T1000 (cell line): ENCODE measurements at places on chromosomes 4 and X.

DNA sequence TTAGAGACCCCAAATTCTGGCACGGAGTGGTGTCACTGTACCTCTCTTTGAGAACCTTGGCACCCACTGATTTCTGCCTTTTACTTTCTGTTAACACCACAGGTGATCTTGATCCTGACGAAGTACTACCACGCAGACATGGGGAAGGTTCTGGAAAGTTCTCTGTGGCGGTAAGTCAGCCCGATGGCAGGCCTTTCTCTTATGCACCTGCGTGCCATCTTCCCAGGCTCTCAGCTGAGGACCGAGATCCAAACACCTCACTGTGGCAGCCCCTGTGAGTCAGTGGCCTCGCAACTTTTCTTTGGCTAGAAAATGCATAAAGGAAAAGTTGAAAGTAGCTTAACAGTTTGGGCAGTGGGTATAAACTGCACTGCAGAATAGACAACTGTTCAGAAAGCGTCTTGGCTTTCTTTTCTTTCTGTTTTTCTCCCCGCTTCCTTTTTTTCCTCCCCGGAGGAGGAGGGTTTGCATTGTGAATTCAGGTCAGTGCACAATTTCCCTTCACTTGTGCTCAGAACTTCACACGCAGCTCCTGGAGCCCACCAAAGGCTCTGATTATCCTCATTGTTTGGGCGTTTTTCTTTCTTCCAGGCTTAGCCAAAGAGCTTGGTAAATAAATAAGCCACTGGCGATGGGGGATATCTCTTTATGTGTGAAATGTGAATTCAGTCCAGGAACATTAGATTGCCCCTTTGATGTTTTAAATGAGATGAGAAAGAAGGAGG lies 38.4 kb downstream of the PSAPL1 start:
- DNase-seq, result no peak

GRCh38 chrX:107107459-107107858 lies 11.2 kb downstream of the RBM41 start:
- no peak for DNase-seq

DNA sequence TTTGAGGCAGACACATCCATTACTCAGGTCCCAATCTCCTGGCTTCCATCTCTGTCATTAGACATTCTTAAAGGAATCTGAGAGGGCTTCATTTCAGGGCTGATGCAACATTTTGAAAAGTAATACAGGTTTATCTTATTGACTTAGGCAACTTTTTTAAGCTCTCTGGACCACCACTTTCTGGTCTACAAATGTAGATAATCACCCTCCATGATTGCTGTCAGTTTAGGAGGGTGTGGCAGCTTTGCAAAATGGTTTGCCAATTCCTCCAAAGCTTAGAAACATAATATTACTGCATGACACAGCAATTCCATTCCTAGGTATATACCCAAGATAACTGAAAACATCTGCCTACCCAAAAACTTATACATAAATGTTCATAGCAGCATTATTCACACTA lies 77.6 kb downstream of the ARHGAP6 start:
- DNase-seq, result no peak

GRCh38 chrX:113289503-113289902 lies 448.9 kb upstream of the AMOT start:
- no peak for DNase-seq

DNA sequence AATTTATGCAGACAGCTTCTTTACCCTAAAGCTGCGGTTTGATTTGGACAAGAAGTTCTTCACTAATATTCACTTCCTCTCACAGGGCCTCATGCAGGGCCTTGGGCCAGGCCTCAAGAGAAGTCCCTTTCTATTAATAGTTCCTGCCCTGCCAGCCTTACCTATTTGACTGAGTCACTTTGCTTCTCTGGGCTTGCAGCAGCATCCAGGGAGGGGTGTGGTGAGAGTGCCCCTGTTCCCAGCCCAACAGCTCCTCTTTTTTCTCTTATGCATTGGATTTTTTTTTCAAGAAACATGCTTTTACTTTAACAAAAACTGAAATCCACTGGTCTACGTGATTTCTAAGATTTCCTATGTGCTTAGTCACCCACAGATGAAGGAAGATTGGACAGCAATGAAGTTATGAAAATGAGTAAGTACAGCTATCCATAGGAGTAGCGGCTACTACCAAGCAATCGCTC lies 26.7 kb downstream of the FAM156B start:
- DNase-seq, result no peak

DNA sequence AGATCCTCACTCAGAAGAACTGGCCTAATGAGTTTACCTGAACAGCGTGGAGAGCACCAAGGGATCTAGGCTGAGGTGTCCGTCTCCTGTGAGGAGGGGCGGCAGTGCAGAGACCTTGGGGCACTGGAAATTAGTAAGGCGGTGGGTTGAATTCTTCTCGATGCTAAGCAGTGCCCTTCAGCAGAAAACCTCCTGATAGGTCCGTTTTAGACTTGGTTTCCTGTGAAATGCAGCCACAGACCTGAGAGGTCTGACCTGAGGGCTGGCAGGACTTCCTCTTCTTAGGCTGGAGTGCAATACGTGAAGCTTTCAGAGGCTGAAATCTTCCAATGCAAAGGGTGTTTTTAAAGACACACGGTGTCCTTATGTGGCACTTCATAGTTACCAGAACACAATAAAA lies at the start of gene CLNK:
TSS of gene CLNK (minus strand) at position 138 of the 400 bp plus-strand sequence. CDS start 16,899 bp downstream, outside the sequence.
- no peak for DNase-seq

GRCh38 chrX:143363419-143363818 lies 153.9 kb downstream of the SPANXN3 start:
- DNase-seq, result no peak

DNA sequence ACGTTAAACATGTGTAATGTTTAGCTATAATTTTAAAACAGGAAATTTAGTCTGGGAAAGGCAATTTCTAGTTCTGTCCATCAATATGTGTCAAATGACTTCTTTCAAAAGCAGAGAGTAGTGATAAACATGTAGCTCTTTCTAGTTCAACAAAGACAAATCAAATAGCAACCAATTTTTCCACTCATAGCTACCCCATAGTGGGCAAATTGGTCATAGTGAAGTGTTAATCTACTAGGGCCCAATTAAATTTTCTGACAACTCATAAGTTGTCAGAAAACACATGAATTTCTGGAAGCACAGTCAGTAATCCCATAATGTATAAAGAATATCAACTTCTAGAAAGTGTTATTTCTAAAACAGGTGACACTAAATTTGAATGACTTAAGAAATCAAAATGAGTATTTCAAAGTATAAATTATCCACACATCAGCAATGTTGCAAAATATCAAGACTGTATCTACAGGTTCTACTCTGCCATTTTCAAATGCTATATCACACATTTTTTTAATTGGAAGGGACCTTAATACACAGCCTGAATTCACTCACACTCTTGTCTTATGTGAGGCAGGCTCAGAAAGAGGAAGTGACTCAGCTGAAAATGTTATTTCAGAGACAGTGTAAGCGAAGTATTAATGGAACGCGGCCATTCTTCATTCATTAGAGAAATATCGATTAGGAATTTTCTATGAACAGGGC lies 7.7 kb downstream of the OCIAD2 start:
- no peak for DNase-seq

GRCh38 chrX:53324803-53325202 lies 43.4 kb upstream of the IQSEC2 start:
- DNase-seq, result no peak

DNA sequence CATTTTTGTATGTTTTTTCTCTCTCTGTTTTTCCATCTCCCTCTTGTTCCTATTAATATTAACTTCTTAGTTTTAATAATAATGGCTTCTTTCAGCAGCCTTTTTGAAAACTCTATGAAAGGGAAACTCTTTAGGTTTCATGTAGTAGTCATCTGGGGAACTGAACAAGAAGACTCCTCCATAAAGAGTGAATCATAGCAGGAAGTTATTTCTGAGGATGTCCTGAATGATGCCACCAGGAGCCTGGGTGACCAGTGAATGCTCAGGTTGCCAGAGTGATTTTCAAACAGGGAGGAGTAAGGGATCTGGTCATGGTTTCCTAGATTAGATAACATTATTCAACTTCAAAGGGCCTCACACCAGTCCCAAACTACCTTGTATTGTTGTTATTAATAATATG lies 212.8 kb upstream of the PDE5A start:
- DNase-seq, result no peak

DNA sequence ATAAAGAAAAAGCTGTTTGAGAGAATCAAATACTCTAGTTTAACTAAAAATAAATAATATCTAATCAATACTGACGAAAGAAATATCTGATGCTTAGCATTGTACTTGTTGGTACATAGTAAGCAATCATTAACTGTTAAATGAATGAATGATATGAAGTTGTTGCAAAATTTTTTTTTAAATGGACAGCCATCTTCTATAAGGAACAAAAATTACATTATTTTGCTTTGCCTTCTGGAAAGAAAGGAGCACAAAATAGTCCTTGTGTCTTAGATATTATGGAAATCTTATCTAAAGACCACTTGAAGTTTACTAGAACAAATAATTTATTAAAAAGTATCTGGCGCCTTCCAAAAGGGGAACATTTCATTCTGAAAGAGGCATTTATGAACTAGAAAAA lies 4.5 kb downstream of the NFKB1 start:
- no peak for DNase-seq

GRCh38 chr4:70236125-70236524 lies 6.3 kb upstream of the CSN3 start:
- no peak for DNase-seq

DNA sequence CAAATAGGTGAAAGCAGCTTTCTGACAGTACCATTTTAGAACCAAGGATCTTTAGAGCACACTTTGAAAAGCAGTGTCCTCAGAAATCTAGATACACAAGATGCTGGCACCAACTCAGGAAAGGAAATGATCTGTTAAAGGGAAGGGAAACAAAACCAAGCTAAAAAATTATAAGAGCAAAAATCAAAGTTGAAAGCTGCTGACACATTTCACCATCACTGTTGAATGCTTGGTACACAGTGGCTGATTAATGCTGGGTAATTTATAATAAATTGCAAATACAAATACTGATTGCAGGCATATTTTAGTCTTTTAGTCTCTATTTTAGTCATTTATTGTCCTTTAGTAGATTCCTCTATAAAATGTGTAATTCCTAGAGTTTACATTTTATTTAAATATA lies 1540.1 kb upstream of the PCDH10 start:
- no peak for DNase-seq

- no peak for DNase-seq
These were observed 171.7 kb upstream of the ZCCHC13 start for GRCh38 chrX:74132280-74132679.

- DNase-seq, result no peak
These were observed 264.8 kb downstream of the CAMK2D start for GRCh38 chr4:113496698-113497097.

GRCh38 chrX:136030303-136031191 lies 45.3 kb downstream of the SLC9A6 start:
- DNase-seq, result no peak

DNA sequence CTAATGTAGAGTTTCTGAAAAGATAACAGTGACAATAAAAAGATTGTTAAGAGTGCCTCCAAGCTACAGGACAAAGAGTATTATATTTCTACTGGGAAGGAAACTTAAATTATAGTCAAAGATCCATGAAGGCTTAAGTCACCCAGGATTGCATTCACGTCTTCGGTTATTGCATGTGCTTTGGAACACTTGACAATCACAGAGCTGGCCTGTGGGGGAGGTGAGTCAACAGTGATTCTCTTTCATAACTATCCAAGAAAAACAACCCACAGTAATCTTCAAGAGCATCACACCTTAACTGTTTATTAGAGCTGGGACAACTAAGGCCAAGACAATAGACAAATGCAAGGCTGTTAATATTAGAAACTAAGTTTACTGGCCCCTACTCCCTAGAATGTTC lies 40.3 kb downstream of the PDGFC start:
- DNase-seq, result no peak

DNA sequence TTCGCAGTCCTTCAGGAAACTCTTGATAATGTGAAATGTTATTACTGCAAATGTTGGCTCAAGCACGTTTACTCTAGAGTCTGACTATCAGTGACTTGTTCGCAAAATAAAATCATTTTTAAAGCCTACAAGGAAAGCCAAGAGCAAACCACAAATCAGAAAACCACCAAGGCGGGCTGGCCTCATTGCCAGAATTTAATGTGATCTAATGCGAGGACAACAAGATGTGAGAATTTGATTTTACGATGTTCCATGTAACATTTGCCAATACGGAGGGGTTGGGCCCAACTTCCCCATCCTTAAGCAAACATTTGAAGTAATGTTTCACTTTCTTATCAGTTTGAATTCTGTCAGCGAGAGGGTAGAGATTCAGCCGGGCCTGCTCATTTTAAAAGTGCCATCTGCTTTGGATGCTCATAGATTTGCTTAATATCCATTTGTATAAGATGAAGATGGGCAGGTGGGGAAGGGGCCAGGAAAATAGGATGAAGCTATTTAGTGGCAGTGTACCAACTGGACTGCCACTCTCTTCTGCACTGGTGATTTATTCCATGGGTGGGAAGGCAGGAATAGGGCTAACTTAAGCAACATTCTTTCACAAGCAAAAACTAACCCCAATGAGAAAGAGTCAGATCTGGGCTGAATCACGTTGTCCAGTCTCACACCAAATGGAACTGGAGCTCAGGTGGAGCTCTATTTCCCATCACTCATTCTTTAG lies 225.3 kb downstream of the ANAPC10 start:
- DNase-seq, result no peak

GRCh38 chrX:153871451-153871850 lies 14.5 kb downstream of the L1CAM start:
- no peak for DNase-seq

DNA sequence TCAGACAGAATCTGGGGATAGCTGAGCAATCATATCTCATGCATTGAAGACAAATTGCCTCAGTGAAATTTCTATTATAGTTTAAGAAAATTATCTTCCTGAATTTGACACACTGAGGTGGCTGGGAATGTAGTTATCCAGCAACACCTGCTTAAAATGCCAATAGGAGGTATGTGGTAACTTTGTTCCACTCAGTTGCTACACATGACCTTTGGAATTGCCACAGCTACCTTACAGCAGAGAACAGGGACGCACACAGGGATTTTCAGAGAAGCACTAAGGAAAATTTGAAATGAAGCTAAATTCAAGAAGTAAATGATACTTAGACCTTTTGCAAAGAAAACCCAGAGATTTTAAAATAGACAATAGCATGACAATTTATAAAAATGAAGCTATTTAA lies 264.6 kb downstream of the IL1RAPL1 start:
- no peak for DNase-seq

- DNase-seq, result no peak
These were observed 7.0 kb upstream of the ATP6AP2 start for GRCh38 chrX:40573763-40574162.

- DNase-seq, result no peak
These were observed 365.5 kb downstream of the RAB28 start for GRCh38 chr4:13118633-13119032.
